ENCODE measurements at places on chromosomes 3 and 15.

- no peak for DNase-seq
Observed at GRCh38 chr3:186832276-186832675, 10.2 kb upstream of the ADIPOQ start.

- no peak for DNase-seq
Observed at GRCh38 chr3:15342945-15343344, 10.6 kb upstream of the SH3BP5 start.

GRCh38 chr15:90582553-90582952 lies 52.8 kb downstream of the CRTC3 start:
- DNase-seq = no peak

DNA sequence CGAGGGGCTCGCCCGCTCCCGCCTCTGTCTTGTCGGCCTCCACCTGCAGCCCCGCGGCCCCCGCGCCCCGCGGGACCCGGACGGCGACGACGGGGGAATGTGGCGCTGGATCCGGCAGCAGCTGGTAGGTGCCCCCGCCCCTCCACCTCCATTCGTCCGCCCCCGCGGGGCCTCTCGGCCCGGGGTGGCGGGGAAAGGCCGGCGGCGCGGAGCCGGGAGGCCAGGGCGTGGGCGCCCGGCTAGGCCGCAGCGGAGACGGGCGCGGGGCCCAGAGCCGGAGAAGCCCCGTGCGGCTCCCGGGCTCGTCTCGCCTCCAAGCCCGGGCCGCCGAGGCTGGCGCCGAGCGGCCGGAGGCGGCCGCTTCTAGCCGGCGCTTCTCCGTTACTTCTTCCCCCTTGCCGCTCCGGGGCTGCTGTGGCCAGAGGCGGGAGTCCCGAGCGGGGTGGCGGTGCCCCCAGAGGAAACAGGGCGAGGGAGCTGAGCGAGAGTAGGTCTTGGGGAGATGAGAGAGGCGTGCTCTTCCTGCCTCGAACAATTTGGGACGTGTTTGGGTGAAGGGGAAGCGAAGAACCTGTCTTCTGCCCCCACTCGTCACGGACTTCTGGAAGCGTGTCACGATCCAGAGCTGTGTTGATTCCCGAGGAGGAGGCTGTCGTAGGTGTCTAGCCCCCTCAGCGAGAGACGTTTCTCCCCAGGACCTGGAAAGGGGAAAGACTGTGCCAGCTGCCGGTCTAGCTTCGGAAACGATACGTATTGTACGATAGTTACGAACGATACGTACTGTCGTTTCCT lies 555 bp downstream of the ATP11B start:
- DNase-seq = peak; percentile 44

DNA sequence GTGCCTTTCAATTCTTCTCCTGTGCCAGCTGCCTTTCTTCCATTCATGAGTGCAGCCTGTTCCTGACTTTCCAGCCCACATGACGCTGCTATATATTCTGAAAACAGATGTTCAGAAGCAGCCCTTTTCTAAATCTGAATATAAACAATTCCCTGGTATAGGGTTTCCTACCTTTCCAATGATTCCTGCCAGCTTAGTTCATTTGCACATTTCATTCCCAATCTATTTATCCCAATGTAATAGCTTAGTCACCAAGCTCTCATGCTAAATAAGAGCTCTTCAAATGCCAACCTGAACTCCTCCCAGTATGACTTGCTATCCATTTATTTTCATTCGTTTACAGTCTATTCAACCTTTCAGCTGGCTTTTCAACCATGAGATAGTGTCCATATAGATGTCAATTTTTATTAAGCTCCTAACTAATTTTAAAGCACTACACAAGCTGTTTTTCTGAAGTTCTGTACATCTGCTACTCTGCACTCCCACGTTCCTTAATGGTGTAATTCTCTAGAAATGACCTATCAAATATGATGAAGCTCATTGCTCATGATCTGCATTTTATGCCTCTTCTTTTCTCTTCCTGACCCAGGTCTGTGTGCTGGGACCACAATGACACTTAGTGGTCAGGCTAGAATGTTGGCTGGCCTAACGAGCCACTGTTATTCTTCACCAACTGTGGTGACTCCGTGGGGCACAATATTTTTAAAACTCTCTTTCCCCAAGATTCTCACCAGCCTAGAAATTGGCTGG lies 605.0 kb upstream of the TBL1XR1 start:
- DNase-seq = no peak

GRCh38 chr3:147361454-147362420 lies 44.6 kb downstream of the ZIC4 start:
- DNase-seq = peak; percentile 30

DNA sequence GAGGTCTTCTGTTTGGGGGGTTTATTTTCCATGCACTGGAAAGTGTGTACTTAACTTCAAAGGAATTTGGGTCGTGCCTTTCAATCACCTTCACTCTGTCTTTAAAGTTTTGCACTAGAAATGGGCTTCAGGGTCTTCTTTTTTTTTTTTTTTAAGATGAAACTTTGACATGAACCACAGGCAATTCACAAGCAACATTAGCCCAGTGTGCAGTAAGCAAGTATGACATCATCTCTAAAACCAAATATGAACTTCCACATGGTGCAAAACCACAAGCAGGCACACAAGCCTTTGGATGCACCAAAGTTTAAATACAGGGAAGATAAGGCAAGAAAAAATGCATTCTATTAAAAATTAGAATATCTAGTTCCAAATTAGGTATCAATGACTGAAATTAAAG lies 381.9 kb downstream of the ERC2 start:
- no peak for DNase-seq

DNA sequence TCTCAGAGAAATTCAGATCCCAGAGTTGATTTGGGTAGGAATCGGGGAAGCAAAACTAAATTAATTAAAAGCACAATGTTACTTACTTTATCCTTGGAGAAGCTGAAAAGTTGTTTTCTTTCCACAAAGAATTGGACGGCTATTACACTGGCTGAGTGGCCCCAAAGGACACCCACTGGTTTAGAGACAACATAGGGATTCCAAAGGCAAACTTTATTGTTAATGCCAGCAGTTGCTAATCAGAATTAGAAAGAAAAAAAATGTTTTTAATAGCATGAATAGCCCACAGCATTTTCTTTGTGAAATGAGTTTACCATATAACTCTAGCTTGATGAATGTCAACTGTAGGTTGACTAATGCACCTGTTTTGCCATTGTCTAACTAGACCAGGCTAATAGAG lies 51.7 kb downstream of the WDR49 start:
- DNase-seq = no peak

- DNase-seq = no peak
Observed at GRCh38 chr3:49877716-49878115, 8.0 kb upstream of the CAMKV start.

GRCh38 chr3:10515396-10515795 lies 10.0 kb upstream of the ATP2B2 start:
- DNase-seq = no peak

- DNase-seq = no peak
Observed at GRCh38 chr3:55166576-55167555, 239.0 kb upstream of the LRTM1 start.

GRCh38 chr3:137992592-137992991 lies 17.4 kb upstream of the CLDN18 start:
- DNase-seq = no peak

GRCh38 chr3:72171946-72172345 lies 387.0 kb upstream of the PROK2 start:
- no peak for DNase-seq

GRCh38 chr15:81215983-81216382 lies 19.3 kb downstream of the IL16 start:
- no peak for DNase-seq

DNA sequence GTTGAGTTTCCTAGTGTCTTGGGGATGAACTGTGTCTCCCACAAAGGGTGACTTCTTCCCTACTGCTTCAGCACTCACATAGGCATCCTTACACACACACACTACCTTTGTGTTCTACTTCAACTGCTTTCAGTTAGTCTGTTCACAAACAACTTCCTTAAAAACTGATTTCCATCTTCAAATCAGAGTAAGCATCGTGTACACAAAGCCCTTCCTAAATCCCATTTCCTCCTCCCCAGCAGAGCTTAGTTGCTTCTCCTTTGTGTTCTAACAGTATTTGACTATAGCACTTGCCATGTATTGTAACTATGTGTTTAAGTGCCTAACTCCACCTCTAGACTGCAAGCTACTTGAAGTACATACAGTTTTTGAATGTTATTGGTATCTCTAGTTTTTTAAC lies 71.7 kb downstream of the TNIK start:
- DNase-seq = no peak

DNA sequence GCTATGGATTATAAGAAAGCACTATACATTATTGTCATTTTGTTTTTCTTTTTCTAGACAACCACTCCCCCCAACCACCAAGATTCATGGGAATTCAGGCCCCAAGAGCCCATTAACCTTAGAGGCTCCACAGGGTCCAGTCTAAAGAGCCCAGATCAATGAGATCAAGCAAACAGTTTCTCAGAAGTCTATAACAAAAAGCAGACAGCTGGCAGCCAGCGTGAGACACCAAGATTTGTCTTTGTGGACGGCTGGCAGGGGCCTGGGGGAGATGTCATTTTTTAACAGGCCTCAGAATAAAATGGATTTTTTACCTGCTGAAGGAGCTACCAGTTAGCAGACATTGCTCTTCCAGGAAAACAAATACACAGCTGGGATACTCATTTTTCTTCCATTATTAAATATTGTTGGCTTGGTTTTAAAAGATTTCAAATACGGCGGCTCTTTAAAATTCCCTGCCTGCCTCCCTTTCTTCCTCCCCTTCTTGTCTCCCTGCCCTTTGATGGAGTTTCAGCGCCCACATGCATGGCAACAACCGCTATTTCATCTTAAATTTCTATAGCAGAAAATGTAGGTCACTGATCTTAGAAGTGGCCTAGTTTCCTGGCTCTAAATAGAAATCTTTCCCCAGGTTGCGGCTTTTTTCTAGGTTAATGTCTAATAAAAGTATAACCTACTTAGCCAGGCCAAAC lies 130.6 kb downstream of the FAM174B start:
- DNase-seq = no peak

DNA sequence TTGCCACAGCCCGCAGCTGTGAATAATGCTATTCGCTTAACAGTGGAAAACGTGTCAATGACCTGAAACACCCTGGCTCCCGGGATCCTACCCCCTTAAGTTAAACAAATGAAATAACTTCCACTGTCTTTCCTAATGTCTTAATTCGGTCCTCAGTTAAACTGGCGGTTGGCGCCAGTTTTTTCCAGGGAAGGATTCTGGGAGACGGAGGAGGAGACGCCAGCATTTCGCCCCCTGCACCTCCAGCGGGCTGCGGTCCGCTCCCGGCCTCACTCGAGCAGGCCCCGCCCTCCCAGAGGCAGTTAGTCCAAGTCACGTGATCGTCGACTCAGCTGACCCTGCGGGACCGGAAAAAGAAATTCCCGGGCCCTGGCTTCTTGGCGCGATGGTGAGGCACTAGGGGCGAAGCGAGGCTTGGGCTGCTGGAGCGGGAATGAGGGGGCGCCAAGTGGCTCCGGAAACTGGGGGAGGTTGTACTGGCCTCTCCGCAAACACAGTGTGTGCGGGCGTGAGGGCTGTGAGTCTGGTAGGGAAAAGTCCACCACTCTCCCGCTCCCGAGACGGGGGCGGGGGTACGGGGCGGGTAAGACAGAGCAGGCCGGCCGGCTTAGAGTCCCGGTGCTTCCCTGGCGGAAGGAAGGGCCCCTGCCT lies at the start of gene COMMD4:
TSS of gene COMMD4 (plus strand) at position 359 of the 651 bp plus-strand sequence. CDS start at position 386, 27 bp downstream.
- DNase-seq = peak; percentile 90

DNA sequence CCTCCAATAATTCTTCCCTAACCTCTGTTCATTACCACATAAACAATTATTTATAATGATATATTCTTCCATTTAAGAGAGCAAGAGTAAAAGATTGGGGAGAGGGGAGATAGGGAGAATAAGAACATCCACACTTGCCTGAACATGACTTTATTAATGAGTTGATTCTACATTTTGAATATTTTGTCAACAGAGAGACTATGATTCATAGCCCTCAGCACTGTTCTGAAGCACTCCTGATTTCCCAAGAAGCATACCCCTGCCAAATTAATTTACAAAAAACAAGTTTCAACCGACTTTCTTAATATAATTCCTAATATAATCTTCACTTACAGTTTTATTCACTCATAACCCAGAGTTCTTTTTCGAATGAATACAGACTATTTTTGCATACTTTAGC lies 828.8 kb downstream of the ROBO2 start:
- no peak for DNase-seq

- DNase-seq = no peak
Observed at GRCh38 chr3:5473471-5473870, 286.0 kb downstream of the EDEM1 start.

GRCh38 chr3:102374863-102375634 lies 59.8 kb upstream of the ZPLD1 start:
- DNase-seq = no peak

- no peak for DNase-seq
Observed at GRCh38 chr3:149660462-149660861, 2.6 kb upstream of the WWTR1 start.

GRCh38 chr3:66038384-66038725 lies 363 bp downstream of the MAGI1 start:
- DNase-seq = no peak

- no peak for DNase-seq
Observed at GRCh38 chr3:188231456-188231855, 77.5 kb downstream of the LPP start.

- no peak for DNase-seq
Observed at GRCh38 chr3:82229397-82229796, 468.0 kb upstream of the GBE1 start.

DNA sequence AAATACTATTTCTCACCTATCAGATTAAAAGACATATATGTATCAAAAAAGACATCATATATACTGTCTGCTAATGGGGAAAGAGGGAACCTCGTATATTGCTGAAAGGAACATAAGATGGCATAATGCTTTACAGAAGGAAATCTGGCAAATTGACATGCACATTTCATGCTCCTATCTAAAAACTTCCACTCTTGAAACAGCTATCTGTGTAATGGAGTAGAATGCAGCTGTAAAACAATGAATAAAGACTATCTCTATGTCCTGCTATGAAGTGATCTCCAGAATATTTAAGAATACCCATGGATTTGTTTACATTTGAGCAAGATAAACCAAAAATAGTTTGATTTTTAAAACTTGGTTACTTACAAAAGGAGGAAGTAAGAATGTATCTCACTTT lies 107.4 kb downstream of the TBL1XR1 start:
- no peak for DNase-seq

- DNase-seq = no peak
Observed at GRCh38 chr3:13192471-13193213, 119.4 kb upstream of the IQSEC1 start.

GRCh38 chr15:72445426-72445825 lies 28.7 kb upstream of the ARIH1 start:
- DNase-seq = no peak

DNA sequence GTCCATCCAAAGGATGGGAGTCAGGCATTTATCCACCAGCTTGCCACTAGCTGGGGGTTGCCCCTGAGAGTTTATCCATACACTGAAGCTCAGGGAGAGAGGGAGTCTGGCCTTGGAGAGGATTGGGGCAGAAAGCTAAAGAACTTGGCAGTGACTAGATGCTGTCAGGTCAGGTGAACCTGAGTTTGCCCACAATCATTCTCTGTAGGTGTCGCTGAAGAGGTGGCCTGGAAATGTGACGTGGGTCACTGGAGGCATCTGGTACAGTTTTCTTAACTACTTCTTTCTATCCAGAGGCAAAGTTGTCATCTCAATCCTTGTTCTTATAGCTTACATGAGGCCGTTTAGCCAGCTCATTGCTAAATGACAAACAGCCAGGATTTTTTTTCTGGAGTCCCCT lies 298.0 kb upstream of the CTNNB1 start:
- DNase-seq = no peak

All from hematopoietic multipotent progenitor cell treated with erythropoietin and hydrocortisone succinate and interleukin-3 and kit ligand, for 15 days (in vitro differentiated cells).